Naive thymus-derived CD4-positive, alpha-beta T cell (primary cell): ENCODE measurements at places on chromosomes 11 and 22. TPM values are rescaled to one million over a fixed set of nuclear protein-coding genes. Genes with fewer than 3 reads are reported as not detected.

The UBQLN3 gene
- total RNA-seq: 0.32 TPM

The KCNQ1 gene
- total RNA-seq: 36.9 TPM

The P2RX6 gene
- 1.6 TPM for total RNA-seq

The DCUN1D5 gene
- 12.2 TPM for total RNA-seq

The KDM2A gene
- total RNA-seq: 146 TPM in 2 replicates

The VWCE gene
- 2.9 and 3.8 TPM in 2 replicates for total RNA-seq

The CD3G gene
- total RNA-seq: 197 TPM

GRCh38 chr22:39491696-39492095 is 10.4 kb upstream of the MIEF1 start:
- no peak overlapping the region for H3K4me3 ChIP-seq
- no peaks in the 10 kb centered on the region for H3K4me1 ChIP-seq
- no peak overlapping the region for H3K27ac ChIP-seq
- no peaks in the 10 kb centered on the region for H3K27me3 ChIP-seq

GRCh38 chr11:128103278-128103873 is 484.0 kb downstream of the ETS1 start:
- no peak for DNase-seq
- no peaks in the 10 kb centered on the region for H3K4me1 ChIP-seq
- no peaks in the 10 kb centered on the region for H3K27me3 ChIP-seq
- H3K4me3 ChIP-seq: no peak overlapping the region

DNA sequence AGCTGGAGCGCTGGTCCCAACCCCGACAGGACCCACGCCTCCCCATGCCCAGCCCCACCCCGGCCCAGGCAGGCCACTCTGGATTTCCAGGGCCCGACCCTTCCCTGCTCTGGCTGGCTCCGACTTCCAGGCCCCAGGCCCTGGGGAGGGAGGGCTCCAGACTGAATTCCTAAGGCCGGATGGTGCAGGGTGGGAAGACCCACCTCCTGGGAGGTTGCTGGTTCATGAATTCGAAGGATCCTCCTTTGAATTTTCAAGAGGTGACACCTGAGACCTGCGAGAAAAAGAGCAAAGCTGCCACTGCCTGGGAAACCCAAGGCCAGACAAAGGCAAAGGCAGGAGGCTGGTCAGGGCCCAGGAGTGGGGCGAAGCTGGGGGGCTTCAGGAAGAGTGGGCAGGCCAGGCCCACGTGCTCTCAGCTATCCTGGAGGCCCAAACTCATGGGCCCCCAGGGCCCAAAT is 47.0 kb upstream of the LINC01488 start:
- no peaks in the 10 kb centered on the region for H3K27me3 ChIP-seq
- DNase-seq: no peak
- no peaks in the 10 kb centered on the region for H3K36me3 ChIP-seq

DNA sequence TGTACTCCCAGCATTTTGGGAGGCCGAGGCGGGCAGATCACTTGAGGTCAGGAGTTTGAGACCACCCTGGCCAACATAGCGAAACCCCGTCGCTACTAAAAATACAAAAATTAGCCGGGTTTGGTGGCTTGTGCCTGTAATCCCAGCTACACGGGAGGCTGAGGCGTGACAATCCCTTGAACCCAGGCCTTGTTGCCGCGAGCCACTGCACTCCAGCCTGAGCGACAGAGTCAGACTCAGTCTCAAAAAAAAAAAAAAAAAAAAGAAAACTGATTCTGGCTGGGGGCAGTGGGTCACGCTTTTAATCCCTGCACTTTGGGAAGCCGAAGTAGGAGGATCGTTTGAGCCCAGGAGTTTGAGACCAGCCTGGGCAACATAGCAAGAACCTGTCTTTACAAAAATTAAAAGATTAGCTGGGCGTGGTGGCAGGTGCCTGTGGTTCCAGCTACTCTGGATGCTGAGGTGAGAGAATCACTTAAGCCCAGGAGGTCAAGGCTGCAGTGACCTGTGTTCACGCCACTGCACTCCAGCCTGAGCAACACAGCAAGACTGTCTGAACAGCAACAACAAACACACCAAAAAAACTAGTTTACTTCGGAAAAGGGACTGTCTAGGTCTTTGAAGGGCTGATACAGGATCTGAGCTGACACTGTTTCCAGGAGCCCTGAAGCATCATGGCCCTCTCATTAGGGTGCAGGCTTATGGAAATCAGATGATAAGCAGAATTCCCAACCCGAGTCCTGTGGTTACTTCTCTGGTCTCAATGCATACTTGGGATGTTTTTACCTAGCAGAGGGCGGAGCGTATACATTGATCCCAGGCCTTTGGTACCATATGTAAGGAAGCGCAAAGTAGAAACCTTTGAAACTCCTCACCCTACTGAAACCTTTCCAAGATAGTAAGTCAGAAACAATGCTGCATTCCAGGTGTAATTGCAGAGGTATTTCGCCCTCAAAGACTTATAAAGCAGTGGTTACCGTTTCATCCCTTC is 1.8 kb upstream of the CHKB start:
- H3K36me3 ChIP-seq: peaks cover 18% of the 10 kb centered on the region
- no peak overlapping the region for H3K27ac ChIP-seq
- no peak for DNase-seq
- H3K4me3 ChIP-seq: no peak overlapping the region
- peaks cover 18% of the 10 kb centered on the region for H3K4me1 ChIP-seq
- H3K27me3 ChIP-seq: no peaks in the 10 kb centered on the region

DNA sequence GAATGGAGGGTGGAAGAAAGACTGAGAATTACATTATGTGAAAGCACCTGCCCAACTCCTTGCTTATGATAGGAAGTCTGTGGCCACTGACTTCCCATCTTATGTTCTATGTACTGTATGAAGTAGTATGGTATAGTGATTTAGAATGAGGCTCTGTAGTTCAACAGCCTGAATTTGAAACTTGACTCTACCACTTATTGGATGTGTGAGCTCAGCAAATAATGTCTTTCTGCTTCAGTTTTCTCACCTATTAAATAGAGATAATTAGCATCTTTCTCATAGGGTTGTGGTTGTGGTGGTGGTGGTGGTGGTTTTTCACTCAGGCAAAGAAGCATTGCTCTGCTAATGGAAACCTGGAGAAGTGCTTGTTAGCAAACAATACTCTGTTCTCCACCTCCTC is 121.6 kb downstream of the PAX6 start:
- H3K27me3 ChIP-seq: no peaks in the 10 kb centered on the region
- no peaks in the 10 kb centered on the region for H3K4me1 ChIP-seq

GRCh38 chr22:46070215-46070802 is 80.0 kb upstream of the PPARA start:
- peaks cover 32% of the 10 kb centered on the region for H3K4me1 ChIP-seq
- peak overlapping the region; percentile 64 for H3K4me3 ChIP-seq
- DNase-seq: peak; percentile 13
- H3K27me3 ChIP-seq: no peaks in the 10 kb centered on the region
- no peaks in the 10 kb centered on the region for H3K36me3 ChIP-seq
- H3K27ac ChIP-seq: peak overlapping the region; percentile 85

GRCh38 chr22:44664149-44664548 is 37.9 kb upstream of the PRR5 start:
- DNase-seq: peak; percentile 46
- peaks cover 43% of the 10 kb centered on the region for H3K4me1 ChIP-seq
- peak overlapping the region; percentile 30 for H3K4me3 ChIP-seq

- H3K4me1 ChIP-seq: no peaks in the 10 kb centered on the region
- H3K36me3 ChIP-seq: no peaks in the 10 kb centered on the region
- DNase-seq: no peak
- no peak overlapping the region for H3K4me3 ChIP-seq
Measured at GRCh38 chr11:120223793-120224192, 13.0 kb downstream of the OAF start.

- H3K4me1 ChIP-seq: no peaks in the 10 kb centered on the region
- no peaks in the 10 kb centered on the region for H3K36me3 ChIP-seq
- H3K27me3 ChIP-seq: no peaks in the 10 kb centered on the region
- no peak for DNase-seq
- H3K4me3 ChIP-seq: no peak overlapping the region
- H3K27ac ChIP-seq: no peak overlapping the region
Measured at GRCh38 chr22:43036282-43036829, 21.4 kb upstream of the PACSIN2 start.

DNA sequence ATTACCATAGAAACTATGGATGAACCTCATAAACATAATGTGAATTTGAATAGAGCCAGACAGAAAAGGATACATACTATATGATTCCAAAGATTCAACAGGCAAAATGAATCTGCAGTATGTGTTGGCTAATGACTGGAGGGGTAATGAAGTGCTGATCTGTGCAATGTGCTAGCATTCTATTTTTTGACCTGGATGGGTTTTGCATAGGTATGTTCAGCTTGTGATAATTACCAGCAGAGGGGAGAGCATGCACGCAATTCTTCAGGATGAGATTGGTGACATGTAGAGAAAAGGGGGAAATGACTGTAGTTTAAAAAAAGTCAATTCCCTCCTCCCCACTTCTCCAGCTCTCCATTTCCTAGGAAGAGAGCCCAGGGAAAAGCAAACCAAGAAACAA is 618 bp upstream of the CCDC81 start:
- H3K4me3 ChIP-seq: no peak overlapping the region
- no peaks in the 10 kb centered on the region for H3K36me3 ChIP-seq
- no peak overlapping the region for H3K27ac ChIP-seq
- H3K4me1 ChIP-seq: no peaks in the 10 kb centered on the region

GRCh38 chr11:65851083-65851579 is 6.8 kb downstream of the CFL1 start:
- no peak overlapping the region for H3K4me3 ChIP-seq
- no peak for DNase-seq
- H3K4me1 ChIP-seq: peaks cover 9% of the 10 kb centered on the region
- peaks cover 27% of the 10 kb centered on the region for H3K36me3 ChIP-seq

DNA sequence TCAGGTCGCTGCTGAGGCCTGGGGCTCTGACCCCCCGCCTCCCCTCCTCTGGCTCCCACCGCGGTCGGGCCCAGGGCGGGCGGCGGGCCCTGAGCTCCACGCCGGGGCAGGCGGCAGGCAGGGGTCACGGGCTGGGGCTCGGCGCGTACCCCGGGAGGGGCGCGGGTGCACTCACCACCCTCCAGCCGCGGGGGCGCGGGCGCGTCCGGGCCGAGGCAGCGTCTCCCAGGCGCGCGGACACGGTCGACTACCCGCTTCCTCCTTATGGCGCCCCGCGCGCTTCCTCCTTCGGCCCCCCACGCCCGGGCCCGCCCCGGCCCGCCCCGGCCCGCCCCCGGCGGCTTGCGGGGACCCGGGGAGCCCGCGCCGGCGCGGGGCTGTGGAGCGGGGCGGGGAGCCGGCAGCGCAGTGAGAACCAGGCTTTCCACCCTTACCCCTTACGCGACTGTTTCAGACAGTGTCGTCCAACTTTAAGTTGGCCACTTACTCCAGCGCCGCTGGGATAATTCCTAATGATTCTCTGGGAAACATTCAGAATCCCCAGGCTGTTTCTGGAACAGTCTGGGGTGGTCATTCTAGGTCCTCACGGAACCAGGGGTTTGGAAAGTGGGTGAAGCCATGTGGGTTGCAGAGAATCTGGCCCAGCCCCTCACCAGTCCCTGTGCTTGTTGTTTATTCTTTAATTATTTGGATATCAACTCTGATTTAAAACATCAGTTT is at the start of gene BID:
BID (minus strand) TSS at position 264 of the 720 bp plus-strand sequence. CDS start 24,353 bp downstream, outside the sequence.
- no peaks in the 10 kb centered on the region for H3K27me3 ChIP-seq
- peaks cover 51% of the 10 kb centered on the region for H3K4me1 ChIP-seq
- peak within 1 kb of the TSS; percentile 64 for H3K4me3 ChIP-seq
- H3K36me3 ChIP-seq: no peaks in the 10 kb centered on the region
- H3K27ac ChIP-seq: peak within 1 kb of the TSS; percentile 88
- DNase-seq: peak; percentile 58
